GM19239 (cell line): ENCODE measurements at places on chromosomes 3 and 15.
A peak's percentile ranks its signal among the peaks of the same experiment; 100 is the strongest.

DNA sequence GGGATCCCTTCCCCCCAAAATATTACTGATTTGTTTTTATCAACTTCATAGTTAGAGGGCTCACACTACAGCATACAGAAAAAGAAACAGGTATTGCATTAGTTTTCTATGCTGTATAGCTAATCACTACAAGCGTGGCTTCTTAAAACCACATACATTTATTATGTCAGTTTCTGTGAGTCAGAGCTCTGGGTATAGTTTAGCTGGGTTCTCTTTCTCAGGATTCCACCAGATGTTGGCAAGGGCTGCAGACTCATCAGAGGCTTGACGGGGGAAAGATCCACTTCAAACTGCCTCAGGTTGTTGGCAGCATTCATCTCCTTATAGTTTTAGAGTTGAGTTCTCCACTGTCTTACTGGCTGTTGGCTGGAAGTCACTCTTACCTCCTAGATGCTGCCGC lies 328.0 kb downstream of the NLGN1 start:
- DNase-seq = no peak

GRCh38 chr3:174035328-174035886 lies 637.9 kb downstream of the NLGN1 start:
- no peak for DNase-seq

- DNase-seq = peak; percentile 71
Observed at GRCh38 chr15:74382004-74382816, 14.8 kb upstream of the CYP11A1 start.

GRCh38 chr3:132817646-132818177 lies 95.5 kb upstream of the NPHP3 start:
- DNase-seq = no peak

GRCh38 chr15:39778021-39778420 lies 4.6 kb downstream of the FSIP1 start:
- no peak for DNase-seq

DNA sequence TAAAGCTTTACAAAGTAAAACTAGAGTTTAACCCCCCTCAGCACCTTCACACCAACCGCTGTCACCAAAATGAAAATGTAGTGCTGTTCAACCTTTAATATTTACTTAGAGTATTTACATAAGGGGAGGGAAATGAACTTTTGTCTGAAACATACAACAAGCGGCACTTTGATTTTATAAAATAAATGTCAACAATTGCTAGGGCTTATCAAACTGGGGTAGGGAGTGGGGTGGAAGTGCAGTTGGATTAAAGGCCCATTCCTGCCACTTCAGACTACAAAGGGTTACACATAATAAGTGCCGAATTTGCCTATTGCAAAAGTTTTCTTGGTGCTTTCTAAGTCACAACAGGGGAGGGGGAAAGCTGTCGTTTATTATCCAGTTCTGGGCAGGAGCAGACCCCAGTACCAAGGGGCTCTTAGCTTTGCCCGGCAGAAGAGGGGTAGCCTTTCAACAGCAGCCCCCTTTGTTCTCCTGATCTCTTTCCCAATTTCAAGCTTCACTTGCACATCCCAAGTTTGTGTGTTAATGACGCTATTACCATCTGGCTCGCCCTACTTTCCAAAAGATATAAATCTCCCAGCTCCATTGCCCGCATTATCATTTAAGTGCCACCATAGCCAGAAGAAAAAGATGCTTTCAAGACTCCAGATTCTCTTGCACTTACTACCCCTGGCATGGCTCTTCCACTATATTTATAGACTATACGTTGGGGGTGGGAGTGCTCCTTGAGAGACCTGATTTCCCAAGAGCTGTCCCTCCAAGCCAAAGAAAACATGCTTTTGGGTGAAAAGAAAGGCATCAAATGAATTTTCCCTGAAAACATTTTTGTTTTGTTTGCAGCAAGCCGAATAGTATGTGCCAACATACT lies 17.0 kb downstream of the SOX2 start:
- DNase-seq = no peak

DNA sequence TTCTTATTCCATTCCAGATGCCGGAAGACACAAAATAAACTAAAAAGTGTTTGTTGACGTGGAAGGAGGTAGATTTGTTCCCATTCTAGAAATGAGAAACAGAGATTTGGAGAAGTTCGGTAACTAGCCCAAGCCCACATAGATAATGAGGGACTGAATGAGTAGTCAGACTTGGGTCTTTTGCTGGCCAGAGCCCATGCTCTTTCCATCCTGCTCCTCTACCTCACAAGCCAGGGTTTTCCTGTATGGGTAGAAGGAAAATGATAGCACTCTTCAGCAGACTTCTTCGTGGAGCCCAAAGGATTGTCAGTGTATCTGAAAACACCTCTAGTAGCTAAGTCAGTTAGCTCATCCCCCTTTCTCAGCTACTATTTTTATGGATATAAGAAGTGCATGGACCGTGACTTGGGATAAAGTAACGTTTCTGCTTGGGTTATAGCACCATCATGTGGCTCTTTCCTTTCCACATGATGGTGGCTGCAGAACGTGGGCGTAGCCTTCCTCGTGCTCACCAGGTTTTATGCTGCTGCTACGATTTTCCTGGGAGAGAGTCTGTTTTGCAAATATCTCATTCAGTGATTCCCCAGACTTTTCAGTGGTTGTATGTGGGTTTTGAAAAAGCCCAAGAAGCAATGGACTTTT lies 84.6 kb downstream of the DGKG start:
- DNase-seq = no peak

- no peak for DNase-seq
Observed at GRCh38 chr3:146834917-146835316, 229.8 kb upstream of the PLSCR5 start.

GRCh38 chr3:127412578-127413317 lies 124.9 kb upstream of the PRR20G start:
- no peak for DNase-seq

GRCh38 chr3:150252462-150252861 lies 155.6 kb upstream of the TSC22D2 start:
- no peak for DNase-seq

GRCh38 chr15:95875121-95875643 lies 455.3 kb upstream of the NR2F2 start:
- no peak for DNase-seq

GRCh38 chr3:72238801-72239200 lies 453.9 kb upstream of the PROK2 start:
- DNase-seq = no peak

GRCh38 chr15:51274956-51275355 lies 63.4 kb downstream of the CYP19A1 start:
- DNase-seq = no peak

DNA sequence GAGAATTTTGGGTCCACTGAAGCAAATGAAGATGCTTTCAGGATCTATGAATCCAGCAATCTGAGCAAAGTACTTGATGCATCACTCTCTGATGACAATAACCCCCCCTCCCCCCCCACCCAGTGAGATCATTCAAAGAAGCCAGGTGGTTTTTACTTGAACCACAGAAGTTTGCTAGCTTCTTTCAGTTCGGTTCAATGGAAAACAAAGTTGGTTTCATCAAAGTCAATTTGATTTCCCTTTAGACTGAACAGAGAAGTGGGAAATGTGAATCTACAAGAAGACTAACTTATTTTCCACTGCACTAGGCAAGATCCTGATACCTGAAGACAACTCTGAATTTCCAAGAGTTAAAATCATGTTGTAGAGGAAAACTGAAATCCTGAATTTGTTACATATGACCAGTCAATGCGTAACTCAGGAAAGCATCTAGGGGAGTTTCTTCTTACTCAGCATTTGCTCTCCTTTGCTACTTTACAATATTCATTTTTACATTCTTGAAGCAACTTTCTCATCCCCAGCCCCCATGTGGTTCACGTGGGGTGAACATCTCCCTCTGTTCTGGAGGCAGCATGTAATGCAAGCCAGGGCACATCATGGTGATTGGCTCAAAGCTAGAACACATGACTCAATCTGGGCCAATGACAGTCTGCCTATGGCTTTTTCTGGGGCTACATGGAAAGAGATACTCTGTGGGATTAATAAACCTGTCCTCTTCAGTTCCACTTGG lies 572.6 kb downstream of the FOXP1 start:
- DNase-seq = peak; percentile 29

- DNase-seq = no peak
Observed at GRCh38 chr3:9698293-9698692, 5.3 kb upstream of the CPNE9 start.

GRCh38 chr15:44798826-44799225 lies 62.5 kb downstream of the TRIM69 start:
- DNase-seq = no peak

DNA sequence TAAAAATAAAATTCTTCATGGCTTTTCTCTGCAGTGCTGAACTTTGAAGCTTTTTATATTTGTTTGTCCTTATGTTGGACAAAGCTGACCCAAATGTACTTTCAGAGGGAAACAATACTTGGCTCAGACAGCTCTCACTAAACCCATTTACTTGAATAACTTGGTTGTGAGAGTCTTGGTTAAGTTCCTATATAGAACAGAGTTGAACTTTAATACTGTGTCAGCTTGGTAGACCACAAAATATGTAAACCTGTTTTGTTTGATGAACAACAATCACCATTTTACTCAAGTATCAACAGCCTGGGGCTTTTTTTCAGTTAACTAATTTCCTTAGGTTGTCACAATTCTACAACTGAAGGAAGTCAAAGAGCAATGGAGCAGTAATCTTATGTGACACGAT lies 211.9 kb downstream of the CADM2 start:
- DNase-seq = no peak

- no peak for DNase-seq
Observed at GRCh38 chr3:29171043-29171990, 109.6 kb upstream of the RBMS3 start.

DNA sequence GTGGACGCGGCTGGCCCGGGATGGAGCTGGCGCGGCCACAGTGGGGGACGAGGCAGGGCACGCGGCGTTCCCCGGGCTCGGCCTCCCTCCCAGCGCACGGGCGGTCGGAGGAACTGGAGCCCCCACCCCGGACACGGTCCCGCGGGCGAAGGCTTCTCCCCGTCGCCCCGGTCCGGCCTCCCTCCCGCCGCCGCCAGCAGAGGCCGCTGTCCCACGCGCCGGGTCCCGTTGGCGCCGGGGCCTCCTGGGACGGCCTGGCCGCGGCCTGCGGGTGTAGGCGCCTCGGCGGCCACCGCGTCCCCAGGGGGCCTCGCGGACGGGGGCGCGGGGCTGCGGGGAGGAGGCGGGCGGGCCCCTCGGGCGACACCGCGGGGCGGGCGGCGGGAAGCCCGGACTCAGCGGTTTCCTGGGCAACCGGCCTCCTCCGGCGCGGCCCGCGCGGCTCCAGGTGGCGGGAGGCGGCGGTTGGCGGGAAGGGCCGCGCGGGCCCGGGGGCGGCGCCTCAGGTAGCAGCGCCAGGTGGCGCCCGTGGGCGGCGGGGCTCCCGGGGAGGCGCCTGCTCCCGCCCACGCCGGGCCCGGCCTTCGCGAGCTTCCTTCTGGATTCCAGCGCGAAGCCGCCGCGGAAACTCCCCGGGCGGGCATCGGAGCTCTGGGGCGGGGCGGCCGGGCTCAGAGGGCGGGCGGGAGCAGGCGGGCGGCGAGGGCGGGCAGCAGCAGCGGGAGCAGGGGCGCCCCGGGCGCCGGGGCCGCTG lies 26.7 kb downstream of the MELTF start:
- peak; percentile 98 for DNase-seq

DNA sequence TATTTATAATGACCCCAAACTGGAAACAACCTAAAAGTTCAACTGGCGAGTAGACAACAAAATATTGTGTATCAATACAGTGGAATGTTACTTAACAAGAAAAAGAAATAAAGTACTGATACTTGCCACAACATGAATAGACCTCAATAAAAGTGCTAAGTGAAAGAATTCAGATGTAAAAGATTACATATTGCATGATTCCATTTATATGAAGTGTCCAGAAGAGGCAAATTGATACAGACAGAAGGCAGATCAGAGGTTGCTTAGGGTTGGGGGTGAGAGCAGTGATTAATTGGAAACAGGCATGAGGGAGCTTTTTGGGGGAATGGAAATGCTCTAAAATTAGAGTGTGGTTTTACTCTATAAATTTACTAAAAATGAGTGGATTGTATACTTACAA lies 183.3 kb downstream of the SATB1 start:
- DNase-seq = no peak

- no peak for DNase-seq
Observed at GRCh38 chr3:66326340-66326739, 105.5 kb downstream of the SLC25A26 start.

DNA sequence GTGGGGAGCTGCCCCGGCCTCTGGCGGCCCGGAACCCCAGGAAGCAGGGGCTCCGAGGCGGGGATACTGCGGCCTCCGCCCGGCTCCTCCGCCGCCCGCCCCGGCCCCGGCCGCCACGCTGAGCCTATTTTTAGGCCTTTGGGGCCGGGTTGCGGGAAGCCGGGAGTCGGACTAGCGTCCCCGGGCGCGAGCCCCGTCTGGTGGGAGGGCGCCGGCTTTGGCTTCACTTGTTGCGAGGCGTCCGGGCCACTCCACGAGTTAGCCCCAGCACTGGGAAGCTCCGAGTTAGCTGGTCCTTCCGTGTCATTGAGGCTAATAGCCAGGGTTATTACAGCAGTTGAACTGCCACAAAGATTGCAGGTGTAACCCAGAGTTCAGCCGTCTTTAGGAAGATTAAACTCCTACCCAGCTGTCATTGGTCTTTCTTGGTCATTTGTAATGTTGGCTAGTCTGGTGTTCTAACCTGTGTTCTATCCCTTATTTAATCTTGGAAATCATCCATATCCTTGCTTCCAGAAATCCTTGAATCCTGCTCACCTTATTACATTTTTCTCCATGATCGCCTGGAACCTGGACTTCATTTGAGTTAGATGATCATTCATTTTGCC lies 791 bp downstream of the GYG1 start:
- no peak for DNase-seq

- peak; percentile 52 for DNase-seq
Observed at GRCh38 chr3:44198284-44199269, 43.1 kb upstream of the TOPAZ1 start.

DNA sequence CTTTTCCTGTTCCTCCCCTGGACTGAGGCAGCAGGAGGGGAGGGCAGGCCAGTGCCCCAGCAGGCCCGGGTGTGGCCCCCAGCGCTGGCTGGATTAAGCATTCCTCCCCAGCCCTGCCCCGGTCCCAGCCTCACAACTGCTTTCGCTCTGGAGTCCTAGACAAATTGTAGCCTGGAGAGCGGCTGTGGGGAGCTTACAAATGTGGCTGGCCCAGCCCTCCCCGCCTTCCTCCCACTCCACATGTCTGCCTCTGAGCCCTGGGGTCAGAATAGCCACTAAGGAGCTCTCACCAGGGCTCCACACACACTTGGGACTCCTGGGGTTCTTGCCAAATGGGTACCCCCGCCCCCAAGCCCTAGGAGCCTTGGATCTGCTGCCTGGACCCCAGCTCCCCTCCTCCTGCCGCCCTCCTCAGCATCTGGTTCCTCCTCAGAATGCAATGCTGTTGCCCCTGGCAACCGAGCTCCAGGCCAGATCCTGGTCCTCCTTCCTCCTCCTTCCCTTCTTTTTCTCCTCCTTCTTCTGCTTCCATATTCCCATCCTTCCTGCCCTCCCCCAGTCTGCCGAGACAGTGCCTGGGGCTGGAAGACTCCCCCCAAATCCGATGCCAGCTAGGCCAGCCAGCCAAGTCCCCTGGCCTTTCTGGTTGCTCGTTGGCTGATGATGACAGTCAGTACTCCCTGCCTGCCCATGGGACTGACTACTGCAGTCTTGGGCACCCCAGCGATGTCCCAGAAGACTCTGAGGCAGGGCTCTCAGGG lies 91.1 kb downstream of the LINGO1 start:
- DNase-seq = no peak
